ENCODE measurements at places on chromosomes 5 and 9.

- no peak for DNase-seq
Observed at GRCh38 chr9:88198341-88198807, 60.1 kb upstream of the SPATA31C2 start.

DNA sequence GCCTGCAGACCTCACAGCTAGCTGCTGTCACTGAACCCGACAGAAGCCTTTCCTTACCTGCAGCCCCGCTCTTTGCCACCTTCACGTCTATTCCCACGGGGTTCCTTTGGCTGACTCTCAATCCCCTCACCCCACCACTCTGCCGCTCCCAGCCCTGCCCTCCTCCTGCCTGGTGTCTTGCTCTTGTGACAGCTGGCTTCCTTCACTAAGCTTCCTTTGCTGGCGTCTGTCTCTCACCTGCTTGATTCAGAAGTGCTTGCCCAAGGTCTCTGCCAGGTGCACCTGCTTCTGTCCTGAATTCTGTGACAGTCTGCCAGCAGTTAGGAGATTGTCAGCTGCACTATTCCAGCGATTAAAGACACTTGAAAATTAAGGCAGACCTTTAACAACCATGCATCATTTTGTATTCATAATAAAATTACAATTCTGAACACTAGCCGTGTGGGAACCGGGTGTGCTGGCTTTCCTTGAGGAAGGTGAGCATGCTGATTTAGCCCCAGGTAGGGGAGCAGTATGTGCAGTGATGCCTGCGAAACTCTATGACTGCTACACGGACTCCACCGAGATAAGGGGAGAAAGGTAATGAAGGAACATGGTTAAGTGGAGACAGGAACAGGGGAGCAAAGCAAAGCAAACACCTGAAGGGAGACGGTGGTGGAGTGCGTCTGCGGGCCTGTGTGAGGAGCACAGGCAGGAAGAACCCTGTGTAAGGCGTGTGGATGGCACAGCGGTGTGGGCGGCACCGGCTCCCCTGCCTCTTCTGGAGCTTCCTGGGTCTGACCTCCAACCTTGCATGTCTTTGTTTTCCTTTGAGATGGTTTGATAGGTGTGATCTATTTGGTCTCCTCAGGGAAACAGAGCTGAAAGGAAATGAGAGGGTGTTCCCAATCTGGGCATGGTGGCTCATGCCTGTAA, 80.1 kb upstream of the CACNA1B start:
- no peak for DNase-seq

DNA sequence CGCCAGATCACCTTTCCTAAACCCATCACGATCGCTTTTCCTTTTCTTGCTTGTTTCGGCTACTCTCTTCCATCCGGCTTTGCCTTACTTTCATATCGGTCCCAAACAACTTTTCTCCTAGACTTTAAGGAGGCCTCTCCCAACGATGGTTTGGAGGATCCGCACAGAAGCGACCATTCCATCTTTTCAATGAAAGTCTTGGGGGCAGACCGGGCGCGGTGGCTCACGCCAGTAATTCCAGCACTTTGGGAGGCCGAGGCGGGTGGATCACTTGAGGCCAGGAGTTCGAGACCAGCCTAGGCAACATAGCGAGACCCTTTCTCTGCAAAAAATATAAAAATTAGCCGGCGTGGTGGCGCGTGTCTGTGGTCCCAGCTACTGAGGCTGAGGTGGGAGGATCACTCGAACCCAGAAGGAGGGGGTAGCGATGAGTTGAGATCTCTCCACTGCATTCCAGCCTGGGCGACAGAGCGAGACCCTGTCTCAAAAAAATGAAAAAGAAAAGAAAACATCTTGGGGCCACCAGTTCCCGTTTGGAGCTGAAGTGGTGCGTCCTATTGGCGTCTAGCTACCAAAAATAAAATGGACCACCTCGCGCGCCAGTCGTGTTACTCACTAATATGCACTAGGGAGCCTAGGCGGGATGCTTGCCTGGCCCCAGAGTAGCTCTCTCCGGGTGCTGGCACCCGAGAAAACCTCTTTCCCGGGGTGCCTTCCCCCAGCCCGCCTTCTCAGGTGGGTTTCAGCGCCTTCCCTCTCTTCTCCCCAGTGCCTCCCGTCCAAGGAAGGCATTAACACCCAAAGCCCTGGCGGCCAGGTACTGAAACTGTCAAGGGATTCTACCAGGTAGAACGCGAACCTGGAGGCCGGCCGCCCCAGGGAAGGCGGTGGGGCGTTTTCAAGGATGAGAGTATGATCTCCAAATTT, 800 bp upstream of the AP3B1 start:
- peak; percentile 63 for DNase-seq

DNA sequence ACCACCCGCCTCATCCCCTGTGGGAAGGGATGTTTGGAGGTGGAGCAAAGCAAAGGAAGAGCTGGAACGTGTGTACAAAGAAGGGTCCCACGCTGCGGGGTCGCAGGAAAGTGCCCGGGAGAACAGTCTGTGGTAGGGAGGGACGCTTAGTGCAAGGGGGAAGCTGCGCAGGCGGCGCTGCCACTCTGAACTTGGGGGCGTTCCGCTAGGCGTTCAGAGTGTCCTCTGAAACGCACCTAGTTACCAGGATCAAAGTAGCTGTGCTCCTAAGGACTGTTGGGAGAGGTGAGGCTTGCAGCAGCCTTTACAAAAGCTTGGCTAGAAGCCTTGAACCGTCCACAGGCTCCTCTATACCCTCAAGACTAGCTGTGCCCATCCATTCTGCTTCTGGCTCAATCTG, 29.3 kb upstream of the PDE8B start:
- no peak for DNase-seq

DNA sequence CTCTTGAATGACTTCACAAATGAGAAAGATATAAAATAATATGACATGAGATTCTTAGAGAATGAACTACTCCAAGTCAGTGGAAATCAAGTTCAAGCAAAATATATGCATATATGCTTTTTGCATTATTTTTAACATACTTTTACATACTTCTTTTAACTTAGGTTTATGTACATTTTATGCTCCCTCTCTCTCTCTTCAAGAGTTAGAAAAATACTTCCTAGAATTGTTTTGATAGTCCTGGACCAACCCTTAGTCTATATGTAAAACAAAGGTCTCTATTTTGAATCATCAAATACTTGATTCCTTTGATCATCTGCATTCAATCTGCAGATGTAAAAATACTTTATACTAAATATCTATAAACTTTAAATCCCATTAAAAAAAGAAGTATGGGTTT, 187.8 kb downstream of the DEPDC1B start:
- DNase-seq, result no peak

GRCh38 chr9:85716031-85716877, 25.5 kb downstream of the AGTPBP1 start:
- DNase-seq, result no peak

GRCh38 chr9:35687306-35687705, 2.4 kb downstream of the TPM2 start:
- DNase-seq, result no peak

GRCh38 chr5:33120671-33121070, 320.1 kb upstream of the TARS1 start:
- no peak for DNase-seq

DNA sequence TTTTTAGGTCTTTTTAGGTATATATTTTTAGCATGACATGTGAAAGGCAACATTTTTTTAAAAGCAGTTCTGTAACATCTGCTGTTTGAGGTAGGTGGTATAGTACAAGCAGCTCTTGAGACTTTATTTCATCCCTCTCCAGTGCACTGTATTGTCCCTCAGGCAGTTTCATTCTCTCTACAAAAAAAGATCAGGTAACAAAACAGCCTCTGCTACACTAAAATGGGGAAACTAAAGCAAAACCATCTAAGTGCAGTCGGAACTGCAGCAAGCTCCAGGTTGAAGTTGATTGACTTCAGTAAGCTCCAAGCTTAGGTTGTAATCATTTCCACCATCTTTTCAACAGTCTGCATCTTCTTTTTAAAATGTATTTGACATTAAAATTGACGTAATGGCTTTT, 195.6 kb downstream of the DEPDC1B start:
- no peak for DNase-seq

- DNase-seq, result no peak
Observed at GRCh38 chr5:136811086-136811485, 445.7 kb upstream of the TRPC7 start.

GRCh38 chr5:95390812-95391492, at the start of gene FAM81B:
Gene FAM81B (plus strand): TSS chr5:95391366. CDS start chr5:95391390, 24 bp downstream.
- no peak for DNase-seq

- no peak for DNase-seq
Observed at GRCh38 chr9:72935595-72935994, 17.3 kb downstream of the ALDH1A1 start.
